Epithelial cell of prostate (primary cell): ENCODE measurements at places on chromosomes 5 and 9.

GRCh38 chr5:170565072-170565471, 61.3 kb downstream of the KCNIP1 start:
- DNase-seq, result no peak

DNA sequence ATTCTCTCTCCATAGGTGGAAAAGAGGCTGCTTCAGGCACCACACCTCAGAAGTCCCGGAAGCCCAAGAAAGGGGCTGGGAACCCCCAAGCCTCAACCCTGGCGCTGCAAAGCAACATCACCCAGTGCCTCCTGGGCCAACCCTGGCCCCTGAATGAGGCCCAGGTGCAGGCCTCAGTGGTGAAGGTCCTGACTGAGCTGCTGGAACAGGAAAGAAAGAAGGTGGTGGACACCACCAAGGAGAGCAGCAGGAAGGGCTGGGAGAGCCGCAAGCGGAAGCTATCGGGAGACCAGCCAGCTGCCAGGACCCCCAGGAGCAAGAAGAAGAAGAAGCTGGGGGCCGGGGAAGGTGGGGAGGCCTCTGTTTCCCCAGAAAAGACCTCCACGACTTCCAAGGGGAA, 16.4 kb downstream of the CD74 start:
- no peak for DNase-seq

DNA sequence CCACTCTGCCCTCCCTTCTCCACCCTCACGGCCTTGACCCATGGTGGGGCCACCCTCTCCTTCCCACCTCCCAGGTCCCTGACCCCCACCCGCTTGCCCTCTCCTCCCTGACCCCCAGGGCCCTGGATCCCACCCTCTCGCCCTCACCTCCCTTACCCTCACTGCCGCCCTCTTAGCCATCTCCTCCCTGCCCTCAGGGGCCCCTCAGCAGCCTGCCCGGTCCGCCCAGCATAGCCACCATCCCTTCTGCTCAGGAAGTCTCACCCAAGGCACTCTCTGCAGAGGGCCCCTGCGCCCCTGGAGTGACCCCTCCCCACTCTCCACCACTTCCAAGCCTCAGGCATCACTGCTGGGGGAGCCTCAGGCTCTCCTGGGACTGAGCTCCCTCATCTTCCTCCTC, 66.3 kb downstream of the MRPL36 start:
- DNase-seq, result no peak

- DNase-seq, result no peak
Measured at GRCh38 chr9:19553441-19553840, 144.6 kb downstream of the ACER2 start.

DNA sequence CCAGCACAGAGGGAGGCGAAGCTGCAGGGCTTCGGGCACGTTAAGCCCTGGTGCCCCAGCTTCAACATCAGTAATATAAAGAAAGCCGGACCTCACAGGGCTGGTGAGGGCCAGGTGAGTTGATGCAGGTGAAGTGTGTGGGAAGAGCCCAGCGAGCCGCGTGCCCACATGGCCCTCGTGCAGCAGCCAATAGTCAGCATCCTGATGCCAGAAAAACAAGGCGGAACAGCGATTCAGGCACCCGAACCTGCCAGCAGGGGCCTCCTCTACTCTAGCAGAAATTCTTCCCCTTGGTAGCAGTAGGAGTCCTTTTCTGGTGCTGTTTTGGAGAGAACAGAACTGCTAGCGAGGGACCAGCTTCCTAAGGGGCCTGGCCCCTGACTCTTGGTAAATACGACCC, 7.8 kb downstream of the MED10 start:
- DNase-seq, result no peak

- DNase-seq, result no peak
Measured at GRCh38 chr5:18526792-18527405, 892.6 kb downstream of the TAF11L14 start.

GRCh38 chr5:157571357-157571827, 4.2 kb downstream of the ADAM19 start:
- no peak for DNase-seq

DNA sequence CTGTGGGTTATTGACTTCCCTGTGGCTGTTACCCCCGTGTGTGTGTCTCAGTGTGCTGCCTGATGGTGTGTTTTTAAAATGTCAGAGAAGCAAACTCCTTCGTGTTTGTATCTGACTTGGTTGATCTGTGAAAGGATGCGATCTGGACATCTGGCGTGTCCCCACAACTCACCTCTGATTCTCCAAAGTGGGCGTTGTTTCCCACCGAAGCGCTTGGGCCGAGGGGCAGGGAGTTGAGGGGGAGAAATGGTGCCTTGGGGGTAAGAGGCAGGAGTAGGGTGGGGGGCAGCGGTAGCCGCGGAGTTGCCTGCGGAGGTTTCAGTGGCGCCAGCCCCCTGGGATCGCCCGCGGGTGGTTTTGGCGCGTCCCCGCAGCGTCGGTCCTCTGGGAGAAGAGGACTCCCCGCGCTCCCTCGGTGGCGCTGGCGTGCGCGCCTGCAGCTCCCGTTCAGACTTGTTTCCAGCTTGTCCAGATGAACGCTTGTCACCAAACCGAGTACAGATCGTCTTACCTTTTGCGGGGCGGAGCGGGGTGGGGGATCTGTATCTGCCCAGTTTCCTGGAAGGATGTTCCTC, 1.1 kb downstream of the MAST4 start:
- DNase-seq, result no peak

DNA sequence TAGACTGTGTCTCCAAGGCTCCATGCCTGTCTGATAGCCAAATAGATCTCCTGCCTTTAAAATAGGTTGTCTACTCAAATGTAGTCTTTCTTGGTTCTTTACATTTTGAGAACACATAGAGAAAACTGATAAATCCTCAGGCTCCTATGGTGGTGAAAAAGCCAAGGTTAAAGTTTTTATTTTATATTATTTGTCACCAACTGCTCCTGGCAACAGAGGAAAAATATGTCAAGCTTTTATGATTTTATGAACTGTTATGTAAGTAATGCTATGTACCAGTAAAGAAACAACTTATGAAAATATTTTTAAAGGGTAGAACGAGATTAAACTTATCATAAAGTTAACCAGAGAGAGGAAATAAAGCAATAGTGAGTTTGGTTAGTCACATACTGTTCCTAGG, 222.8 kb downstream of the NR2F1-AS1 start:
- no peak for DNase-seq

- DNase-seq, result peak; percentile 49
Measured at GRCh38 chr5:141935538-141935937, 11.9 kb downstream of the DELE1 start.

GRCh38 chr9:135289081-135289491, 190.5 kb upstream of the PPP1R26 start:
- DNase-seq, result no peak

- DNase-seq, result no peak
Measured at GRCh38 chr9:126117631-126118030, 209.0 kb upstream of the MVB12B start.

- no peak for DNase-seq
Measured at GRCh38 chr5:13246053-13246452, 698.4 kb downstream of the DNAH5 start.

- no peak for DNase-seq
Measured at GRCh38 chr5:40780199-40780598, 18.0 kb downstream of the PRKAA1 start.

DNA sequence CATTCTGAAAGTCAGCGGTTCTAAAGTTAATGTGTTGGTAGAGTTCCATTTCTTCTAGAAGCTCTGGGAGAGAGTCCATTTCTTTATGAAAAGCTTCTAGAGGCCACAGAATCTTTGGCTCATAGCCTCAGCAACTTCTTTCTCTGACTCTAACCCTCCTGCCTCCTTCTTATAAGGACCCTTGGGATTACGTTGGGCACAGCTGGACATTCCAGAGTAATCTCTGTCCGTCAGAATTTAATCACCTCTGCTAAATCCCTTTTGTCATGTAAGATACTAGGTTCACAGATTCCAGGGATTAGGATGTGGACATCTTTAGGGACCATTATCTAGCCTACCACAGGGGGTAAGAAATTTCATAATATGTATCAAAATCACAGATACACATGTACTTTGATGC, 22.6 kb upstream of the ANKDD1B start:
- DNase-seq, result no peak

GRCh38 chr9:3467593-3468219, 58.1 kb downstream of the RFX3 start:
- DNase-seq, result no peak

GRCh38 chr5:146018514-146019375, 82.4 kb downstream of the SH3RF2 start:
- DNase-seq, result no peak

DNA sequence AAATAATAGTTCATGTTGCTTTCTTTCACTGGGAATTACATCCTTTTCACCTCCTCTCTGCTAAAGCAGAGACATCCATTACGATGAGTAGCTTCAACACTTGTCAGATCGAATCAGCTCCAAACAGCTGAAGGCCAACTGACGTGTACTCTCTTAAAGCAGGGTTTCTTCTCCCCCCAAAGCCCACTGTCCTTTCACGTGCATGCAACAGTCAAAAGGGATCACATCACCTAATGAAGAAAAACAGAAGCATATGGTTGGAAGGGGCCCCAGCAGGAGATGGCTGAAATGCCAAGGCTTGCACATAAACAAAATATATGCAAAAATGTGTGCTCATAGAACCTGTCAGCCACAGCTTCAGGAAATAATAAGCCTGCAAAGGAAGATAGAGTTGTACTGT, 421.6 kb downstream of the ANXA1 start:
- DNase-seq, result no peak

DNA sequence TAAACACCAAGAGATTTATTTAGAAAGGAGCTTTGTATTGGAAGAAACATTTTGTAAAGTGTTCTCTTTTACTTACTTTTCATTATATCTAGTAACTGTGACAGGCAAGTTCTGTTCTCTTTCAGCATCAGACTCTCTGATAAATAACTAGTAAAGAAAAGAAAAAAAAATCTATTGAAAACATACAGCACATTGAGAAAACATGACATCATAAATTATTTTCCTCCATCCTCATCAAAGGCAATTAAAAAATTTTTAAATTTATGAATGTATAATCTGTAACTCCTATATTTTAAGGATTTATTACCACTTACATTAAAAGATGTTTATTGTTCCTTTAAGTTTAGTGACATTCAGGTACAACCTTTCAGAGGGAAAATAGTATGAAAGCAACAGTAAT, 11.1 kb downstream of the CCNH start:
- no peak for DNase-seq

DNA sequence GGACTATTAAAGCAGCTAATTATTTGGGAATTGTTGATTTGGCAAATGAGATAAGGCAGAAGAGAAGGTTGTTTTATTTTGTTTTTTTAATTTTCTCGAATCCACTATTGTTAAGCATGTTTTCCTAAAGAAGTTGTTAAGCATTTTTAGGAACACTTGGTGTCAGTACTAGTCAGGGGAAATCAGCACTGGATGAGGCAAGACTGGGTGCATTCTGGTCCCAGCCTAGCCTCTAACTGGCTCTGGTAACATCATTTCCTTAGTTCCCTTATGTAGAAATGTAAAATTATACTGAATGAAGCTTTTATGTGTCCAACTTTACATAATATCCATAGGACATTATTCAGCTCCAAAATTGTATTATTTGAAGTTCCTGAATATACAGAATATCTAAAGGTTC, 196.1 kb downstream of the PCSK5 start:
- no peak for DNase-seq

- no peak for DNase-seq
Measured at GRCh38 chr9:109619310-109619709, 121.2 kb upstream of the PTPN3 start.

DNA sequence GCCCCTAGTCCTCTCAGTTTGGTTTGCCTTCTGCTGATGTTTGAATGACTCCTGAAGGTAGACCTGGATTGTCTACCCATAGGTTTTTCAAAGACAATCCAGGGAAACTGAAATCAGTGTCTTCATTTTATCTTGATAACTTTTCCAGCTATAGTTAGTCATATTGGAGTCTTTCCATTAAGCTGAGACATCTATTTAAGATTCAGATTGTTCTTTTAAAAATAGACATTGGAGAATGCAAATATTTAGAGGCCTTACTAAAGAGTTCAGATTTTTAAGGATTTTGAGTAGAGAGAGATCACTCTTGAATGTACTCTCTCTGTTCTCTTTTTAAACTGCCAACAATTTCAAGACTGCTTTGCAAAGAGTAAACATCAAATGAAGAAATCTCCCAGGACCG, 69.1 kb downstream of the GDNF start:
- no peak for DNase-seq

GRCh38 chr9:15519831-15520230, 9.1 kb upstream of the PSIP1 start:
- no peak for DNase-seq

DNA sequence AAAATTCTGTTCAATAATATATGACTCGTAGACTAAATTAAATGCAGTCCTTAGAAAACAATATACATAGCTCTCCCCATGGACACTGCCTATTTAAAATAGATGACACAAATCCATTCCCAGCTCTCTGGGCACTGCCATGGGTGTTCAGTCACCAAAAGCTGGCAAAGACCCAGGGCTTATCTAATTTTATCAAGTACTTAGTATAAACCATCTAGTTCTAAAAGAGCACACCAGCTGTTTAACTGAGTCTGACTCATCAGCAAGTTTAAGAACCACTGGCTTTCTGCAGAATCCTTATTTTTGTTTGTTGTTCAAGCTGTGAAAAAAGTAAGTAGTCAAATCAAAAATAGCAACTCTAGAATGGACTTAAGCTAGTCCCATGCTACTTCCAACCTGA, 107.6 kb downstream of the PLPP1 start:
- no peak for DNase-seq

DNA sequence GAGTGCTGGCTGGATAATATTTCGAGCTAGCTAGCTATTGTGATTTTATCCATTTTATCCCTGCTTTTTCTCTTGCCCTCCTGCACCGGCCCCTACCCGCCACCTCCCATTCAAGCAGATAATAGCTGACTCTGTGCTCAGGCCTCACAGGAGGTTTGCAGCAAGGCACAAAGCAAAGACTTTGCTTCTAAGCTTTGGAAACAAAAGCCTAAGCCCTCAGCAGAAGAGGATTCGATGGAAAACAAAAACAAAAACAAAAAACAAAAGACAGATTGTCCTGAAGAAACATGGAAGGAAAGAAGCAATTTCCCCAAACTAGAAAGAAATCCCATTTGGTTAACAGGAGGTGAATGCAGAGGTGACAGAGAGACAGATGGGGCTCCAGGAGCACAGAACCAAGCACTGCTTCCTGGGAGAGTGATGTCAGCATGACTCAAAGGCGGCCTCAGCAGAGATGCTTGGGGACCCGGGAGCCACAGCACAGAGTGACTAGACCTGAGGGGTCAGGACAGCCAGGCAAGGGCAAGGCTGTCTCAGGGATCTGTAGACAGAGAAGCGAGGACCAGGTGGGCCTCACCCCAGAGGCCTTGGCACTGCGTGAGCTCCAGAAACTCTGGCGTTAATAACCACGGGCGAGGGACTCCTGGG, 28.4 kb downstream of the MTX3 start:
- DNase-seq, result no peak

GRCh38 chr9:123416176-123416575, 60.2 kb downstream of the CRB2 start:
- no peak for DNase-seq

- DNase-seq, result peak; percentile 66
Measured at GRCh38 chr5:6781716-6782115, 68.5 kb downstream of the TENT4A start.

GRCh38 chr9:16817002-16817401, 53.5 kb downstream of the BNC2 start:
- DNase-seq, result no peak

GRCh38 chr5:95963650-95964410, 2.2 kb upstream of the ELL2 start:
- DNase-seq, result peak; percentile 37
